ENCODE measurements at places on chromosomes 11 and 22. TPM values are rescaled to one million over a fixed set of nuclear protein-coding genes. Genes with fewer than 3 reads are reported as not detected.

DNA sequence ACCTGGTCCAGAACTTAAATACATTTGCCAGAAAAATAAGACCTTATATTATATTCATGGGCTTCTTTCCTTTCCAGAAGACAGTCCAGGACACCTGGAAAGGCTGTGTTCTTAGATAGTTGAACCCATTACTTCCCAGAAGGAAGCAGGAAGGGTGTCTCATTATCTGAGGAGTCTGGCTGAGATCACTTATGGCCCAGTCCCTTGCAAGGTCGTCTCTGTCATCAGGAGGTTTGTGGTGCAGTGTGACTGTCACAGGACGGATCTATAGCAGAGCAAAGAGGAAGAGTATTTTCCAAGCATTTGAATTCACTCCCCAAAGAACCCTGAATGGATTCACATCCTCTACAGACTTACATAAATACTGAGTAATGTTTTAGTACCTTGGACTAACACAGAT is 270.7 kb upstream of the MTNR1B start:
- DNase-seq = no peak

GRCh38 chr11:45107029-45107428 is 39.4 kb upstream of the PRDM11 start:
- no peak for DNase-seq

DNA sequence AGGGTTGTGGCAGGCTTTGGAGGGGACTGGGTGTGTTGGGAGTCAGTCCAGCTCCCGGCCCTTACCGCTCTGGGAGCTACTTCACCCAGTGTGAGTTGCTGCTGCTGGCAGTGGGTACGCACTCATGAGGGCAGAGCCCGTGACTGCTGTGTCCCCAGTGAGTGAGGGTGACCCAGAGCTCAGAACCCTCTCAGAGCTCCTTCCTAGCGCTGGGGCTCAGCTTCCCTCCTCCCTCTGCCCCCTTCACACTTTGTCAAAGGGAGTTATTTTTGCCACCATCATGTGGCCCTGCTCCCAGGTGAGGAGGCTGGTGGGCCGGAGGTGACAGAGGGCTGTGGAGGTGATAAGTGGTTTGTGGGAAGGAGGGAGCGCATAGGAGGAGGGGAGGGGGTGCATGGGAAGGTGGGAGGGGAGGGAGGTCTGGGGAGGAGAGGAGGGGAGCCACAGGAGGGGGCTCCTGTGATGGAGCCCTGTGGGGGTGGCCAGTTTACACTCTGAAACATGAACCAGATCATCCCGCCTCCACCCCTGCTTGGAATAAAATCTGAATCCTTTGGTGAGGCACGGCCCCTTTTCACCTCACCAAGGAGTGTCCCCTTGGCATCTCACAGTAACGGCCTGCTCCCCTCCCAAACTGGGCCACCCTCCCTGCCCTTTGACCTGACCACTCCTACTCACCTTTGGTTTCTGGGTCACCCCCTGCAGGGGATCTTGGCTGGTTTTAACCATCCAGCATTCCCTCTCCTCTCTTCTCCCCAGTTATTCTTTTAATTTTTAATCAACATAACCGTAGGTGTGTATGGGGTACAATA is 9.9 kb downstream of the NDUFV1 start:
- DNase-seq = no peak

GRCh38 chr22:45090497-45090910 is 73.2 kb upstream of the NUP50 start:
- peak; percentile 36 for DNase-seq

DNA sequence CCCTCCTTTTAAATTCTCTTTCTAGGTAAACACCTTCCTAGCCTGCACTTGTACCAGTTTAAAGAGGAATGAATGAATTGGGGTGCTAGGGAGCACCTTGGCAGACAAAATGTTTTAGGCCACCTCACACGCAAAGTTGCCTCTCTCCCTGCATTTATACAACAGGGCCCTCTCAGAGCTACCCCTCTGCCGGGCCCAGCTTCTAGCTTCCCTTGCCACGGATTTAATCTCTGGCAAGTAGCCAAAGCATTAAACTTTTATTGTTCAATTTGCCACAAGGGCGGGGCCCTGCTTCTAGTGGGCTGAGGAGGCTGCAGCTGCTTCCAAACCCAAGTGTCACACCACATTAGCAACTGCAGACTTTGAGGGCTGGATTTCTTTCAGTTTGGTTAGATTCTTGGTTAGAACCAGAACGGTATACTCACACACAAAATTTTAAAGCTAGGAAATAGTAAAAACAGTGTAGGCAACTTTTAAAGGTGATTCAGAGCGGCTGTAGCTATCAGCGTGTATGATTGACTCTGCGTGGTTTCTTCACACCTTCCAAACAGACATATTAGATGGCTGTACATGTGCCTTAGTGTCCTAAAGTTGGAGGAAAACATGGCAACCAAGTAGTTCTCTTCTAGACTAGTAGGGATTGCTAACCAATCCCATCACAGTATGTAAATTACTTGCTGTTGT is 6.5 kb downstream of the KREMEN1 start:
- peak; percentile 55 for DNase-seq

GRCh38 chr11:32200136-32200847 is 109.4 kb downstream of the RCN1 start:
- no peak for DNase-seq

DNA sequence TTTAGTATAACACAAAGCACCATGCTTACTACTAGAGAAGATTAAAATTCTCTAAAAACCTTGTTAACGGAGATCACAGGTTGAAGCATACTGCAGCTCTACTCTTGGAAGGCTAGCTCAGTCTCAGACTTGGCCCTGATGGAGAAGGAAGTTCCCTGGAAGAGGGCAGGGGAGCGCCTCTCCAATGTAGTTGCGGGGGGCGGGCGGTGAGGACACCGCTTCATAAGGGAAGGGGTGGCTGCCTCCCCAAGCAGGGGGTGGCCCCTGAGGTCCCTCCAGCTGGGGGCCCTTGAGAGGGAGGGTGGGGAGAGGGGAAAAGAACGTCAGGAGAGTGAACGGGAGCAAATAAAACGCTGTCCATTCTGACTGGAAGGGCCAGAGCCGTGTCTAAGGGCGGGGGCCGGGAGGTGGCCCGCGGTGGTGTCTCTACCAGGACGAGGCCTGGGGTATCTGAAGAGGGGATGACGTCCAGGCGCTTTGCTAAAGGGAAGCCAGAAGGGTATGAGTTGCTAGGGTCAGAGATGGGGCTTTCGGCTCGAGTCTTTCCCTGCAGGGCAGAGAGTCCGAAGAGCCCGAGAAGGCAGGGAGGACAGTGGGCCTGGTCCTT is 553 bp upstream of the USP47 start:
- peak; percentile 76 for DNase-seq

DNA sequence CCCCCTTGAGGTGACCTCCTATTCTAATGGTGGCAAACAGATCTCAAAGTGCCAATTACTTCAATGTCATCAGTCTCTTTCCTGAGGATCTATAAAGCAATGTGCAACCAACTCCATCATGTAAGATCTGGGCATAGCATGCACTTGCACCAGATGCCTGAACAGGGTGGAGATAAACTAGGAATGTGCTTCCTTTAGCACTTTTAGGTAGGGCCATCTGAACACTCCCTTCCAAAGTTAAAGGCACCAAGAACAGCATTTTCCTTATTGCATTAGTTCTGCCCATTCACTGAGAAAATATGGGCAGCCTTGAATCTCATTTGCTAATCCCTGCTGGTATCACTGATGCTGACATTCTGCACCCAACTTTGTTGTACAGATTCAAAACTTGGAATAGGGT is 112.0 kb downstream of the SGSM3 start:
- DNase-seq = no peak

- no peak for DNase-seq
These were observed 1419.0 kb downstream of the TBC1D22A start for GRCh38 chr22:48181263-48181955.

- DNase-seq = no peak
These were observed 60.0 kb downstream of the MYEOV start for GRCh38 chr11:69353696-69354544.

GRCh38 chr22:30457981-30458380 is 13.8 kb downstream of the SEC14L3 start:
- no peak for DNase-seq

- DNase-seq = no peak
These were observed 108.0 kb downstream of the KCNQ1OT1 start for GRCh38 chr11:2591805-2592204.

- peak; percentile 44 for DNase-seq
These were observed 30.2 kb downstream of the C22orf31 start for GRCh38 chr22:29031227-29032011.

GRCh38 chr11:60857378-60858232 is 1.9 kb upstream of the PTGDR2 start:
- no peak for DNase-seq

DNA sequence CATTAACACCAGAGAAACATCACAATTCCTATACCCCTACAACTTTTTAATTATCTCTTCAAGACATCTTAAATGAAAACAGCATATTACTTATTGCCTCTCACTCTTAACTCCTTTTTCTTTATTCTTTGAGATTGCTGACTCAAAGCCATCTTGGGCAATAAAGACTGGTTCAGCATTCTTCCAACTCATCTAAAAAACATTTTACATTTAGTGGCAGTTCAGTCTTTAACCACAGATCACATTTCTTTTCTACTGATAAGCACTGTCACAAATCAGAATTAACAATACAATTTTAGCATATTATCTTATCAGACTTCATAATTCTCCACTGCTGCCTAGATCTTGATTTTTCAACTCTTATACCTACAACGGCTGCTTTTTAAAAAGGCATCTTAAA is 34.0 kb downstream of the SIK3 start:
- DNase-seq = no peak

GRCh38 chr11:74255741-74256375 is 55.6 kb downstream of the P4HA3 start:
- peak; percentile 57 for DNase-seq

DNA sequence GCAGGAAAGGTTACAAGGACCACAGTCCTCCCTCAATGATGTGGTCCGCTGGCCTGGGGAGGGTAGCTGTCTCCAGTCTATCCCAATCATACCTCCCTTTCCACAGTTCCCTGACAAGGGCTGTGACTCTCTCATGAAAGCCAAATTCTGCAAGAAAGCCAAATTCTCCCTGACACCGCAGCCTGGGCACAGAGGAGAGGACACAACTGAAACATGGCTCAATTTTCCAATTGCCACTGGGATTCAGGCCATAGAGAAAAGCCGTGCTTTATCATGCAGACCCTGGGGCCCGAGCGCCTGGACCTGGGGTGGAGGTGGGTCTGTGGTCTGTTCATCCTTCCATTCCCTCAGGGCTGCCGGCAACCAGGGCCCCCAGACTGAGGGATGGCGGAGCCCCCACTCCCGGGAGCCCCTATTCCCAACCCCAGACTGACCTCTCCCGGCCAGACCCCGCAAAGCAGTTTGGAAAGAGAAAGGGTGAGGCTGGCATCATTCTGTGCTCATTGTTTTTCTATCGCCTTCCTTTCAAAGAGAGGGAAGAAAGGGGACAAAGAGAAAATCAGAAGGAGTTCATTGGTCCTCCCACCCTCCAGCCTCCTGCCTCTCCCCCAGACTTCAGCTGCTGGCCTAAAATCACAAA is 239.5 kb downstream of the BUD13 start:
- DNase-seq = peak; percentile 16

- DNase-seq = no peak
These were observed 21.5 kb upstream of the DDX6 start for GRCh38 chr11:118812485-118812884.

DNA sequence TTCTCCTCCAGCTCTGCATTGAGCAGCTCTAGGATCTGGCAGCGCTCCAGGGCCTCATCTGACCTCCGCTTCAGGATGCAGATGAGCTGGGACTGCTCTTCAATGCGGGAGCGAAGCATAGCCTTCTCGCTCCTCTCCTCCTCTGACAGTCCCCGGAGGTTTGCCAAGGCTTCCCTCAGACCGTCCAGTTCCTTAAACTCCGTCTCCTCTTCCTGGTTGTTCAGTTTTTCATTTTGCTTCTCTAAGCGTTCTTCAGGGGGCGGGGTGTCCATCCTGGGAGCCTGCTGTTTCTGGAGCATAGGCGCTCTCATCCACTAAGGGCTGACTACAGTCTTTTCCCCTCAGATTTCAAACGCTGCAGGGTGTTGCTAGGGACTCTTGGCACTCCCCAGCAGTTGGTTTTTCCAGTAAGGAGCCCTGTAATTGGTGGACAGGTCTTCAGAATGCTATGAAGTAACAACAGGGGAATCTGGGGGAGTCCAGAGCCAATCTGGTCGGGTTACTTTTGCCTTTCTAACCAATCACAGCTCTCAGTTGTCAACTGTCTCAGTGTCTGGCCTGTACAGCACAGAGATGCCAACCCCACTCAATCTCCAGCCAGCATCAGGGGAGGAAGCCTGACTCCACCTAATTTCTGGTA is at the start of gene CCDC89:
TSS of gene CCDC89 (minus strand) at position 376 of the 640 bp plus-strand sequence. CDS start at position 311, 65 bp downstream.
- DNase-seq = peak; percentile 30

GRCh38 chr11:93089474-93090102 is 108.2 kb downstream of the SLC36A4 start:
- no peak for DNase-seq

- DNase-seq = no peak
These were observed 35.0 kb upstream of the ALX4 start for GRCh38 chr11:44344921-44345320.

GRCh38 chr11:68831124-68831523 is 10.6 kb downstream of the CPT1A start:
- peak; percentile 74 for DNase-seq

DNA sequence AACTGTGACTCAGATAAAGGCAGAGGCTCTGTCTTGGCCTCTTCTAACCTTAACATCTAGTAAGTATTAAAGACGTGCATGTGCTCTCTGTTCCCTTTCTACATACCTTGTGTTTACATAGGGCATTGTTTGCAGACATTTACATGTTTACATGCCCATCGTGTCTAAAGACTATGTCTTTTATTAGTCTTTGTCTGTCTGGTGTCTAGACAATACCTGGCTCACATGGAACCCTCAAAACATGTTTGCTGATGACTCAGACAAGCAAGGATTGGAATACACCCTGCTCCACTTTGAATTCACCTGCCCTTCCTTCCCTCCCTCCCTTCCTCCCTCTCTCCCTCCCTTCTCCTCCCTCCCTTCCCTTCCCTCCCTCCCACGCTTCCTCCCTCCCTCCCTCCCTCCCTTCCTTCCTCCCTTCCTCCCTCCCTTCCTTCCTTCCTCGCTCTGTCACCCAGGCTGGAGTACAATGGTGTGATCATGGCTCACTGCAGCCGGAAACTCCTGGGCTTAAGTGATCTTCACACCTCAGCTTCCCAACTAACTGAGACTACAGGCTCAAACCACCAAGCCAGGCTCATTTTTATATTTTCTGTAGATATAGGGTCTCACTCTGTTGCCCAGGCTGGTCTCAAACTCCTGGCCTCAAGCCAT is 23.7 kb upstream of the SORL1-AS1 start:
- peak; percentile 52 for DNase-seq

DNA sequence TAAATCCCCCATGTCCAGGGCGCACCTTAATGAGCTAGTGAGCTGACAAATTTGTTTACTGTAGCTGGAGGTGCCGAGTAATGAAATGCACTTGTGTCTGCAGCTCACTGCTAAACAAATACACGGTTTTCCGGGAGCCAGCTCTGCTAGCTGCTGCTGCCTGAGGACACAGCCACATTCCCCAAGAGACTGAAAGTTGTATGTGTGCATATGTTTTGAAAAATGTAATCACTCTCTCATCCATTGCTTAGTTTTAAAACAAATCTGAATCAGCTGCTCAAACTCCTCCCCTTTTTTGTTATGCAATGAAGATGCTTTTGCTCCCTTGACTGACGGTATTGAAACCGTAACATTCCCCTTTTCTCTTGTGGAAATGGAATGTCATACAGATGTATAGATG is 62.4 kb upstream of the NNMT start:
- DNase-seq = no peak

KCNQ1OT1 gene
- polyA plus RNA-seq = 0.12 TPM

INPP5J gene
- 5.5 TPM for polyA plus RNA-seq

SORL1 gene
- 1.8 TPM for polyA plus RNA-seq

CDKN1C gene
- polyA plus RNA-seq = 42.9 TPM

FOLR3 gene
- polyA plus RNA-seq = 0.15 TPM

SHISA8 gene
- polyA plus RNA-seq = 0.15 TPM

PLEKHB1 gene
- 5.9 TPM for polyA plus RNA-seq

MAPK8IP2 gene
- polyA plus RNA-seq = 1.6 TPM

RFPL1 gene
- polyA plus RNA-seq = not detected

GSTT2B gene
- polyA plus RNA-seq = 3.5 TPM

PHOX2A gene
- not detected for polyA plus RNA-seq

Measured in stomach (tissue), 19 donors.